LHCN-M2 (cell line): ENCODE measurements at places on chromosomes 11 and 22. TPM values are rescaled to one million over a fixed set of nuclear protein-coding genes. Genes with fewer than 3 reads are reported as not detected.

The GTSE1 gene
- total RNA-seq = 27.6 and 31.9 TPM in 2 replicates

- DNase-seq = no peak
These were observed 31.4 kb downstream of the IGHMBP2 start for GRCh38 chr11:68935066-68935465.

- no peak for DNase-seq
These were observed 96.9 kb downstream of the MTMR3 start for GRCh38 chr22:29979777-29980321.

DNA sequence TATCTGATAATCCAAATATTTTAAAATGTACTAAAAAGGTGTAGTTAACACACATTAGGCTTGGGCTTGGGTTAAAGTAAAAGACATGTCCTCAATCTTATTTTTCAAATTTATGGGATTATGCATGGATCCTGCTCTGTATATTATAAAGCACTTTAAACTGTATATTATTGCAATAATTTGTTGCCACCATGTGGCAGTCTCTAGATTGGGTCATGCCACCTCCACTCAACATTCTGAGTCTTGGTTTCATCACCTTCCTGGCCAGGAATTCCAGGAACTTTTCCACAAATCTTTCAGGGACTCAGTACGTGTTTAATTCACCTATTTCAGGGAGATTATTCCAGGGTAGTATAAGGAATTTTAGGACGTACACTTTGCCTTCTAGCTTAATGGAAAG, 695.5 kb downstream of the FAM181B start:
- DNase-seq = no peak

DNA sequence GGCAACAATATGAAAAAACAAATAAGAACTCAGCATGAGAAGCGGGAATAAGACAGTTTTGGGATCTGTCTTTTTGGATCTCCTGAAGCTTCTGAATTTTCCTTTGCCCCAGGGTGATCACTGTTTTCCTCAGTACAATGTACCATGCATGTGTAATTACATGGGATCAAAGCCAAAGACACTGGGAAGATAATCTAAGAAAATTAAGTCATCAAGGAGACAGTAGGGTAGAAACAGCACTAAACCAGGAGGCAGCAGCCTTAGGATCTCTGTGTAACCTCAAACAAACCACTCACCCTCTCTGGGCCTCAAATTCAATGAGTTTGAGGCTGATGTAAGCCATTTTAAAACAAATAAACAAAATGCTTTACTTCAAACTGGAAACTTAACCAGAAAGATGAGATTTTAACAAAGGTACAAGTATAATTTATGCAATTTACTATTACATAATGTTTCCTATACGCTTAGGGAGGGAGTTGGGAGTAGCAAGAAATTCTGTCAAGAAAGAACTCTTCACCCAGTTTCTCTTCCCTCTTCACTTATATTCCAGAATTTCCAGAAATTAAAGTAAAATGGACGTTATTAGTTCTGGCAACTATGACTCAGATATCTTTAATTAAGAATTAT, 77.0 kb downstream of the RAB30 start:
- no peak for DNase-seq
